Epithelial cell of proximal tubule (primary cell): ENCODE measurements at places on chromosomes 3 and 15. TPM values are rescaled to one million over a fixed set of nuclear protein-coding genes. Genes with fewer than 3 reads are reported as not detected.

- no peak for DNase-seq
These were observed 13.6 kb upstream of the SLC6A1 start for GRCh38 chr3:10978956-10979355.

DNA sequence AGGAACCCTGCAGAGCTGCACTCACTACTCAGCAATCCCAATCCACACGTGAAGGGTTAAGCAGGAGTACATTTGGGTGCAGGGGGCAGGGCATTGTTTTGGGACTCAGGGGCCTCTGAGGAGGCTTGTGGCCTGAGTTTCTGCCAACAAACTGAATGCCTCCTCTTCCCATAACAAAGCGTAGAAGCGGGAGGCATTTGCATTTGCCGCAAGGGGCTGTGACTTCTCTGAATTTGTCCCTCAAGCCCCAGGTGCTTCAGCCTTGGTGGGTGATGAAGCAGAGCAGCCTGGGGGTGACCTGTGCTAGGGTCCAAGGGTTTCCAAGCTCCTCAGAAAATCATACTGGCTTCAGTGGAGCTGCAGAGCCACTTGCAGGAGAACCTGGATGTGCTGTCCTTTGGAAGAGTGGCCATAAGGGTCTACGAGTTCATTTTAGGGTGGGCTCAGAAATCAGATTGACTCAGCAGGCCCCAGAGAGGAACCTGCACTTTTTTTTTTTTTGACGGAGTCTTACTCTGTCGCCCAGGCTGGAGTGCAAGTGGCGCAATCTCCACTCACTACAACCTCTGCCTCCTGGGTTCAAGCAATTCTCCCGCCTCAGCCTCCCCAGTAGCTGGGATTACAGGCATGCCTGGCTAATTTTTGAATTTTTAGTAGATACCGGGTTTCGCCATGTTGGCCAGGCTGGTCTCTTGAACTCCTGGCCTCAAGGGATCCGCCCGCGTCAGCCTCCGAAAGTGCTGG, 1.4 kb upstream of the RPSA start:
- no peak for DNase-seq

DNA sequence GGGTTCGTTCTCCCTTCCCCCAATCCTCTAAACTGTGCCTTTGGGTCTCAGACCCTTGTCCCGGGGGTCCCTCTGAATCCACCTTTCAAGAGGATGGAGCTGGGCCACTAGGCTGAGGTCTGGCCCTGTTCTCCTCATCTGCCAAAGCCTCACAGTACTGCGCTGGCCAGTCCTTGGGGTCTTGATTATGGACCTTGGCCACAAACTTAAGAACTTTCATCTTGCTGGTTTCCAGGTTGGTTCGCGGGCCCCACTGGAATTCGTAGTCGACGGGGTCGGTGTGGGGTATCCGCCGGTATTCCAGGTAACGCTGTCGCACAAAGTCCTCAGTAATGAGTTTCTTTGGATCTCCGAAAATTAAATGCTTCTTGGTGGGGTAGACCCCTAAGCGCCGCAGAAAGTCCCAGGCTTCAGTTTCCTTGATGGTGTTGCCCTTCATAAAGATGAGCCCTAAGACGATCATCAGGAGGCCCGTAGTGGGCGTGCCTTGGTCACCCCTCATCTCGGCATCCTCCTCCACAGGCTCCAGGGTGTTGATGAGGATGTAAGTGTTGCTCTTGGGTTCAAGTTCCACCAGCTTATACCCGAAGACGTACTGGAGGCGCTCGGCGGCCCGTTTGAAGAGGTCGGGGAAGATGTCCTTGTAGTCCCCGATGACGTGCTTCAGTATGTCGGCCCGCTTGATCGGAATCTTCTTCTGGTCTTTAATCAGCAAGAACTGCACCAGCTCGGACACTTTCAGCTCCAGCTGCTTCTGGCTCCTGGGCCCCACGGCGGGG, 727 bp downstream of the NSMCE3 start:
- no peak for DNase-seq

DNA sequence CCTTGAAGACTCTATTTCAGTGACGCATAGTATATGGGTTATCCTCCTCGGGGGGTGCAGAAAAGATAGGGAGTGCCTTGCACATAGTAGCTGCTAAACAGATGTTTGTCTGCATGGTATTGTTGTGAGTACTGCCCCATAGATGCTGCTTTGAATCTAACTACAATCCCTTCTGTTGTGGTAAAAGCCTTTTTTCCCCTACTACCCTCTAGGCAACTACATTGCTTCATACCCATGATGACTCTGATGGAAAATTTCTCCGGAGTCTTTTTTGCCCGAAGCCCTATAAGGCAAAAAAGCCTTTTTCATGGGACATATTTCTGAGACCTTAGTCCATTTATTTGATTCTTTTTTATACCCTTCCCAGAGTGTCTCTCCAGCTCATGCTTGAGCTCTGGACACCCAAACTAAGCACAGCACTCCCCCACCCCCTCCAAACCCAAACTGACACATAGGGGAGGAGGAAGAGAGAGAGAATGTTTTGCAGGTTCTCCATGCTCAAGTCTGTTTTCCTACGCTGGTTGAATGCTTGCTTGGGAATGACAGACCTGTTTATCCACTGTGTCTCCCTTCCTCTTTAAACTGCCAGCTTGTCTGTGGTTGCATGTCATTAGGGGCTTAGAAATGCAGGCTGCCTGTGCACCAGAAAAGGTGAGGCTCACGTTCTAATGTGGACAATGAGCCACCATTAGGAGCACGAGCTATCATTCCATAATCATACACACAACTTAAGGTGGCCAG, 52.9 kb downstream of the LRTM1 start:
- DNase-seq: no peak

The ILDR1 gene
- 2.2 and 2.8 TPM in 2 replicates for total RNA-seq

The CP gene
- not detected in 2 replicates for total RNA-seq

DNA sequence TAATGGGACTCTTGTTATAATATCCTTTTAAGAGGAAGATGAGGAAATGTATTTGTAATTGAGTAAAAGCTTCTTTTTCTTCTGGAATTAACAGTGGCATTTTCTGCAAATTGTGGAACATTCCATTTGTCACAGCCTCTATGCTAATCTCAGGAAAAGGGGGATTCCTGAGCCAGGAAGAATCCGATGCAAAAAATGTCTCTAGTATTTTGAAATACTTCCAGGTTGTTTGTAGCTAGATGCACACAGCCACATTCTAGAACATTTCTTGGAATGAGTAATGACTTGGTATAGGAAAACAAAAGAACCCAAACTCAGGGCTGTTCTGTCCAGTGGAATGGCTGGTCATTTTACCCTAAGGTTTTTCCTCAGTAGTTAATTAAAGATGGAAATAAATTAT, 98.5 kb upstream of the SLC2A2 start:
- DNase-seq: peak; percentile 41

The GOLGA8M gene
- 0.06 TPM in 1 of 2 replicates, not detected in the other for total RNA-seq

The PLXNA1 gene
- total RNA-seq: 35.5 and 42.2 TPM in 2 replicates

GRCh38 chr15:57313134-57313483, 63.2 kb upstream of the CGNL1 start:
- no peak for DNase-seq

- no peak for DNase-seq
These were observed 43.7 kb upstream of the ATP2C1 start for GRCh38 chr3:130850044-130850797.

DNA sequence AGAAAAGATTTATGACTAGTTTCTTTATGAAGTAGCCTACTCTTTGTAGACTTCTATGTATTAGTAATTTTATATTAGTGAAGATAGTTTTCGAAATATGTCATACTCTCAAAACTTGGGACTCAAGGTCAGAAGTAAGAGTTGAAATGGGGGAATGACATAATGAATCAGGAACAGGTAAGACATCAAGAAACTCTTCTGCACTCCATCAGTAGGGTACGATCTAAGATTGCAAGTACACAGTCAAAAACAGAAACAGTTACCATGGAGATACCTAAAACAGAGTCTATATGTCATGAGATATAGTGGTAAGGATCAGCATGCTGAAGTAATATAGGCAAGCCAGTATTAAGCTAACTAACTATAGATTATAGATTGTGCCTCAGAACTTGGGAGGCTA, 187.0 kb upstream of the MLF1 start:
- DNase-seq: no peak

- DNase-seq: peak; percentile 54
These were observed 180.0 kb upstream of the TGFBR2 start for GRCh38 chr3:30426293-30426993.

- DNase-seq: no peak
These were observed 983.1 kb downstream of the FHIT start for GRCh38 chr3:60268123-60268522.

The TJP1 gene
- total RNA-seq: 78.6 and 106 TPM in 2 replicates

The C15orf62 gene
- 0.63 and 2.7 TPM in 2 replicates for total RNA-seq

GRCh38 chr3:63296249-63296648, 18.1 kb downstream of the SYNPR start:
- DNase-seq: no peak

The PTH1R gene
- 1.2 and 11.5 TPM in 2 replicates for total RNA-seq

- peak; percentile 86 for DNase-seq
These were observed 350.6 kb upstream of the IL12A start for GRCh38 chr3:159637883-159638542.

The THAP10 gene
- 6.5 and 9.1 TPM in 2 replicates for total RNA-seq

DNA sequence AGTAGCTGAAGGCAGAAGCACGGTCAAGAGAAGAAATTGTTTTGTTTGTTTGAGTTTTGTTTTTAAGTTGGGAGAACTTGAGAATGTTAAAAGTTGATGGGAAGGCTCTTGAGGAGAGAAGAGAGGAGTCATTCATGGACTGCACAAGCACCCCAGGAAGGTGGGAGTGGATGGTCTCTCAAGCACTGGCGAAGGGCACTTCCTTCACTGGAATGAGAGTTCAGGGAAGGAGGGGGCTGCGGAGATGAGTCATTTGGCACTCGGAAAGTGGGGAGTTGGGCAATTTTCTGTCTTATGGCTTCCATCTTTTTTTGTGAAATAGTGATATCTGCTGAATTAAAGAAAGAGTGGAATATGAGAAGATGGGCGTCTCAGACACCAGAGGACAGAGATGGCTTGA, 66.0 kb downstream of the ATP13A4 start:
- DNase-seq: no peak

GRCh38 chr3:119148493-119149180, 2.7 kb downstream of the TEX55 start:
- DNase-seq: no peak

DNA sequence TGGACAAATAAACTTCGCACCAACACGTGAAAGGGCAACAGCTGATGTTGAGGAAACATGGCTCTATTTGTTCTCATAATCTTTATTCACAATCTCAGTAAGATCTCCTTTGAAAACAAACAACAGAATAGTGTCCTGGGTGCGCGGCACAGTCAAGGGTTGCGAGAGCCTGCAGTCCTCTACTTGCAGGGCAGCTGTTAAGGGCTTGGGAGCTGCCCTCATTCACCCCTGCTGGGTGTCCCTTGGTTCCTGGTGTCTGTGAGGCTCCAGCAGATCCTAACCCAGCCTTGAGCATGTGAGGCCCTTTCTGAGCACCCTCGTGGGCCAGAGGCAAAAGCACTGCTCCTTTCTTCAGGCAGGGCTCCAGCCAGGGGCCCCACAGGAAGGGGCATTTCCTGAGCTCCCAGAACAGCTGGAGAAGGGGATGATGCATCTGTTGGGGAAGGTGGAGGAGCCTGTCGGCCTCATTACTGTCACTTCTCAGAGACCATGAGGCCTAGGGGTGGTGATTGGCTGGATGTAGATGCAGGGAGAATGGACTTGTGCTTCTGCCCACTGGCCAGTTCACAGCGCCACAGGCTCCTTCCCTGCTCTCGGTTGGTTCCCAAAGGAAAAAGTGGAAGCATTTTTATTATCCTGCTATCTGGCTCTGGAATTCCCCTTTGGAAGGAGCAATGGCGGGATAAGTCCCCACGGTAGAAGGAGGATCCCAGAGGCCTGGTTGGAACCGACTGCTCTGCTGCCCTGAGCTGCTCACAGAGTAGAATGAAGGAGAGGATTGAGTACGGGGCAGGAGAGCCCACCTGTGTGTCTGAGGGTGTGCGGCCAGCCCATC, 51.9 kb upstream of the KLF13 start:
- DNase-seq: no peak

The SORD gene
- total RNA-seq: 32.7 and 36.2 TPM in 2 replicates

DNA sequence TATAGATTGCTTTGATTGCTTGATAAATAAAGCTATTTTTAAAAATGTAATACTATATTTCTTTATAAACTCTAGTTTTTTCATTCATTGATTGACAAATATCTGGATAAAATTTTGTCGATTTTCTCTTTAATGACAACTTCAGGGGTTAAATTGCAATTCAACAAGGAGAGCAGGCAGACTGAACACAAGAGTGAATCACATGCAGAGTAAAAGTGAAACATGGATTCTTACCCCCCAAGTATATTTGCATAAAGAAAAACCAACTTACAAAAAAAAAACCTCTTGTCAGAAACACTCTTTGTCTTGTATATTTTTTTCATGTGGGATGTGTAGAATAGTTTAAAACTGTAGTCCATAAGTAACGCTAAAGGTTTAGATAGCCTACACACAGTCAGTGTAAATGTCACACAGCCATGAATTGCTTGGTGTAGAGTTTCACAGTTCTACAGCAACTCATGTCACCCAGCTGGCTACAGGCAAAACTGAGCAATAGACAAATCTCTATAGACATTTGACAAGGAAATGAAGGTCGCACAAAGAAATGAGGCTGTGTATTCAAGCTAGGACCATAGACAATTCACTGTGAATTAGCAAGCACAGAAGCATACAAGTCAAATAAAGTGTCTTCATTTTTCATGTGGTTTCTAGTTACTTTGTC, 141.6 kb downstream of the THRB start:
- DNase-seq: no peak

The SERP1 gene
- 183 and 227 TPM in 2 replicates for total RNA-seq

GRCh38 chr3:142224482-142225072, 808 bp downstream of the GK5 start:
- no peak for DNase-seq

- peak; percentile 9 for DNase-seq
These were observed 357.7 kb downstream of the OTOL1 start for GRCh38 chr3:161854232-161854771.

- peak; percentile 15 for DNase-seq
These were observed 365.5 kb downstream of the SHQ1 start for GRCh38 chr3:72482589-72483321.

The FEZF2 gene
- total RNA-seq: not detected in 2 replicates

The ERICH6 gene
- total RNA-seq: not detected in 2 replicates

The FGF12 gene
- total RNA-seq: 0.36 and 1.6 TPM in 2 replicates

DNA sequence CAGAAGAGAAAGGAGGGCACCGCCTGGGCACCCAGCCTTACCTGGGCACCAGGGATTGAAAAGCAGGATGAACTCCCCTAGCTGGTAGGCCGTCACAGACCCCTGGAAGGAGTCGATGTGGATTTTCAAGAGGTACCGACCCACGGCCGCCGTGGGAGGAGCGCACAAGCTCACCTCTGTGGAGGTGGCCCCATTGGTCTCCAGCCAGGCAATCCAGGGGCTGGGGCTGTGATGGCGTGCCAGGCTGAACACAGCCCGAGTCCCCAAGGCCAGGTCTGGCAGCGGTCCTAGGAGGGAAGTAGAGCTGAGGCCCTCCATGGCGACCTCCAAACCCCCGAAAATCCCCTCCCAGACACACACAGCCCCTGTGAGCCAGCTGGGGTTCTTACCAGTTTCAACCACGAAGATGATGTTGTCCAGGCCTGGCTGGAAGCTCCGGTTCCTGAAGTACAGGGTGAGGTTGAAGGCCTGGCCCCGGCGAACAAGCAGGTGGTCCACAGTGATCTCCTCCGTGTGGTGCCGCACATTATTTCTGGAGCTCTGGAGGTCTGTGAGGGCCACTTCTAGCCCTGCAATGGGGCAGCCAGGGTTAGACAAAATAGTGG, 6.6 kb downstream of the TGM5 start:
- DNase-seq: no peak

- DNase-seq: no peak
These were observed 1.7 kb downstream of the RAB11A start for GRCh38 chr15:65870889-65871533.

The ARNT2 gene
- total RNA-seq: 9.1 and 11.1 TPM in 2 replicates

The IL12A gene
- total RNA-seq: 2.9 and 8.1 TPM in 2 replicates
